Smooth muscle cell of trachea (primary cell): ENCODE measurements at places on chromosomes 1 and 21. TPM values are rescaled to one million over a fixed set of nuclear protein-coding genes. Genes with fewer than 3 reads are reported as not detected.

The LEPROT gene
- total RNA-seq, result 47.9 and 58.1 TPM in 2 replicates

The UMODL1 gene
- total RNA-seq, result not detected in 2 replicates

The CD52 gene
- not detected in 2 replicates for total RNA-seq

The SLAMF7 gene
- total RNA-seq, result not detected in 2 replicates

The ADGRL2 gene
- total RNA-seq, result 78.4 and 112 TPM in 2 replicates

The OR2L5 gene
- not detected in 2 replicates for total RNA-seq

The PRR9 gene
- not detected in 2 replicates for total RNA-seq

The TRNP1 gene
- 33.5 and 59.7 TPM in 2 replicates for total RNA-seq

The RASSF5 gene
- 2.8 and 7.4 TPM in 2 replicates for total RNA-seq

The RABGGTB gene
- total RNA-seq, result 56.1 and 79.8 TPM in 2 replicates

The MAPKAPK2 gene
- total RNA-seq, result 38.3 and 52.4 TPM in 2 replicates

The CHI3L2 gene
- total RNA-seq, result 2.5 and 10.6 TPM in 2 replicates

The SPRR2B gene
- not detected in 2 replicates for total RNA-seq

The TCP10L gene
- 0.17 and 0.44 TPM in 2 replicates for total RNA-seq

The TRIM63 gene
- total RNA-seq, result 0.15 TPM in 1 of 2 replicates, not detected in the other

The RGS8 gene
- total RNA-seq, result under 0.01 TPM in 1 of 2 replicates, not detected in the other

The HUNK gene
- not detected in 2 replicates for total RNA-seq

The RHD gene
- not detected in 2 replicates for total RNA-seq

The UBIAD1 gene
- 8.4 and 10.0 TPM in 2 replicates for total RNA-seq

The LMOD1 gene
- total RNA-seq, result 7.7 and 22.2 TPM in 2 replicates

The SPATA21 gene
- total RNA-seq, result 0.17 TPM in 1 of 2 replicates, not detected in the other

The SLC5A3 gene
- 20.5 and 23.0 TPM in 2 replicates for total RNA-seq

The TNFRSF14 gene
- total RNA-seq, result 22.8 and 61.9 TPM in 2 replicates

The SV2A gene
- 19.4 and 38.0 TPM in 2 replicates for total RNA-seq

The ZNF695 gene
- total RNA-seq, result 1.7 and 2.0 TPM in 2 replicates

The GBP4 gene
- total RNA-seq, result 0.15 and 0.33 TPM in 2 replicates

The DDR2 gene
- total RNA-seq, result 213 and 271 TPM in 2 replicates

The C8B gene
- not detected in 2 replicates for total RNA-seq

The RCC2 gene
- total RNA-seq, result 34.8 and 39.7 TPM in 2 replicates

The SLFNL1 gene
- 0.66 and 0.73 TPM in 2 replicates for total RNA-seq

The KIF17 gene
- total RNA-seq, result 1.5 and 4.1 TPM in 2 replicates

The DFFB gene
- 10.1 and 13.5 TPM in 2 replicates for total RNA-seq

The MYBPH gene
- total RNA-seq, result 0.15 and 2.2 TPM in 2 replicates

The DMBX1 gene
- not detected in 2 replicates for total RNA-seq

The ARHGAP29 gene
- 36.7 and 84.1 TPM in 2 replicates for total RNA-seq
